ENCODE measurements at places on chromosomes 7 and 10.

- no peak for DNase-seq
Observed at GRCh38 chr7:51456431-51457060, 139.9 kb upstream of the COBL start.

DNA sequence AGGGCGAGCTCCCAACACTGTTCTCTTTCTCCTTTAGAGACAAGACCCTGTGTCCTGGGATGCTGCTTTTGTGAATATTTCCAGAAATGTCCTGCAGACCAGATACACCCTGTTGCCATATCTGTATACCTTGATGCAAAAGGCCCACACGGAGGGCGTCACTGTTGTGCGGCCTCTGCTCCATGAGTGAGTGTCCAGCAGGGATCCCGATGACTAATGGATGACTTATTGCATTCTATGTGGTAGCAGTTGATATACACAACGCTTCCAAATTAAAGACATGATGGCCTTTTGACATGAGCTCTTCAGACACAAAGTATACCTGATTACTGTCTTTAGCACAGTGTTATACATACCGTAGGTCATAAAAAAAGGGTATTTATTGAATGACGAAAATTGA lies 45.0 kb upstream of the MGAM2 start:
- DNase-seq = no peak

DNA sequence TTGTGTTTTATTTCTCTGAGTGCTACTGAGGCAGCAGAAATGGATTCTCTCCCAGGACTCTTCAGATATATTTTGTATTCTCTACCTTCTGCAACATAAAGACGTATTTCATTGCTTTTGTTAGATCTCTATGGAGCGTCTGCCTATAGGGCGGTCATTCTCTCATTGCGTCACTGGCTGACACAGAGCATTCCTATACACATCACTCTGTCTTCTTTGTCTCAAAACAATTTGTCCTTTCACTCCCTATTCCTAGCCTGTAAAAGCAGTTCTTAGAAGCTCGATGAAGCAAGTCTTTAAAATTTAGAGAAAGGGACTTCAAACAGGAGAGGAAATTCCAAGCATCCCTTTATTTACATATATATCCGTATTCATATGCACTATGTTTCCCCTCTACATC lies 120.6 kb downstream of the CPED1 start:
- no peak for DNase-seq

DNA sequence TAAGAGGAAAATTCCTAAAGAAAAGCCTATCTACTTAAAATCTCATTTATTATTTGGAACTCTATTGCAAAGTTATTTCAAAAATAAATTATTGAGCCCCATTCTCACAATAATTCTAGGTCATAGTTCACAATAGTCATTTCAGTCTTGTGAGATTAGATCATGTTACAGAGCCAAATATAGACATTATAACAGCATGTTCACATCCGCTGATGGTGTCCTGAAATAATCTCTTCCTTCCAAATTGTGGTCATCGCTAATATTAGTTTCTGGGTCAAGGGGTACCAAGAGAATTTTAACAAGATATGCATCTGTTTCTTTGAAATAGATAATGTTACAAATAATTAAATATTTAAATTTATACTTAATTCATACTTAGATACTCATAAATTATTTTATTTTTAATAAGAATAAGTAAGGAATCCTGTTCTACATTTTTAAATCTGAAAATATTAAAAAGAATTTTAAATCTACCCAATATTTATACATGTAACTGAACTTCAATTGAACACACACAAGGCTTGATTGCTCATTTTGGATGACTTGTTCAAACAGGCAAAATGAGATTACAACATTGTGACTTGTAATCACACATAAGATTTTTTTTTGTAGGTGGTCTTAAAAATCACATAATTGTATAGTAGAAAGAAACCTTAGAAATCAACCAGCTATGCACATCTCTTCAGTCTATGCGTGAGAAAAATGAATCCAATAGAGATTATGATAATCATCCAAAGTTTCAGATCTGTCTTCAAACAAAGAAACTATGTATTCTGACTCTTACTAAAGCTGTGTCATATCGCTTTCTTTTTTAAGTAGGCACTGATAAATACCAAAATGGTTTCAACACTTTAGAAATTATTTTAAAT lies 13.1 kb downstream of the GNAT3 start:
- DNase-seq = no peak

DNA sequence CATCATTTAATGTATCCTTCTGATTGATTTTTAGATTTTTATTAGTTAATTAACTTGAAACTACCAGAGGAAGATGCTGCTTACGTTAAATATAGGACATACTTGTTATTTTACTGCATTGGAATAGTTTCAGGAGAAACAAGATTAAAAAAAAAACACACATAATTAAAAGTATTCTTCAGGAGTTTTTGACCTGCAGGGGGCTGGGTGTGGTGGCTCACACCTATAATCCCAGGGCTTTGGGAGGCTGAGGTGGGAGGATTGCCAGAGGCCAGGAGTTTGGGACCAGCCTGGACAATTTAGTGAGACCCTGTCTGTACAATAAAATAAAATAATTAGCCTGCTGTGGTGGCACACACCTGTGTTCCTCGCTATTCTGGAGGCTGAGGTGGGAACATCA lies 10.7 kb downstream of the CBLL1 start:
- DNase-seq = no peak

GRCh38 chr10:79049931-79050895 lies 18.6 kb upstream of the ZMIZ1 start:
- DNase-seq = no peak

GRCh38 chr7:52088008-52088901 lies 771.6 kb upstream of the COBL start:
- DNase-seq = no peak

DNA sequence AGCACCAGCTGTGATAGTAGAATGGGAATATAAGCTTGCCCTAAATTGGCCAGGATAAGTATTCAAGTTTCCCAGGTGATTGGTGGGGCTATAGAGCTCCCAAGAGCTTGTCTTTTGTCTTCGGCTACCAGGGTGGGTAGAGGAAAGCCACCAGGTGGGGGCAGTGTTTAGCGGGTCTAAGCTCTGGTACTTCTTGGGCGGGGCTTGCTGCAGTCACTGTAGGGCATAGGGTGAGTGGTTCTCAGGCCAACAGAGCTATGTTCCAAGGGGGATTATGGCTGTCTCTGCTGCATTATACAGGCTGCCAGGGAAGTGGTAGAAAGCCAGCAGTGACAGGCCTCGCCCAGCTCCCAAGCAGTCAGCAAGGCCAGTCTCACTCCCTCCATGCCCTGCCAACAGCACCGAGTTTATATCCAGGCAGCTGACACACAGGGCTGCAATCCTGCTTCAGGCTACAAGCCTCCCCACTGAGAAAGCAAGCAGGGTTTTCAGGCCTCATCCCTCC lies 110.7 kb downstream of the ZNF467 start:
- peak; percentile 45 for DNase-seq

- DNase-seq = no peak
Observed at GRCh38 chr10:76352300-76352699, 920.9 kb downstream of the LRMDA start.

GRCh38 chr7:33215992-33216391 lies 86.6 kb downstream of the BBS9 start:
- no peak for DNase-seq

DNA sequence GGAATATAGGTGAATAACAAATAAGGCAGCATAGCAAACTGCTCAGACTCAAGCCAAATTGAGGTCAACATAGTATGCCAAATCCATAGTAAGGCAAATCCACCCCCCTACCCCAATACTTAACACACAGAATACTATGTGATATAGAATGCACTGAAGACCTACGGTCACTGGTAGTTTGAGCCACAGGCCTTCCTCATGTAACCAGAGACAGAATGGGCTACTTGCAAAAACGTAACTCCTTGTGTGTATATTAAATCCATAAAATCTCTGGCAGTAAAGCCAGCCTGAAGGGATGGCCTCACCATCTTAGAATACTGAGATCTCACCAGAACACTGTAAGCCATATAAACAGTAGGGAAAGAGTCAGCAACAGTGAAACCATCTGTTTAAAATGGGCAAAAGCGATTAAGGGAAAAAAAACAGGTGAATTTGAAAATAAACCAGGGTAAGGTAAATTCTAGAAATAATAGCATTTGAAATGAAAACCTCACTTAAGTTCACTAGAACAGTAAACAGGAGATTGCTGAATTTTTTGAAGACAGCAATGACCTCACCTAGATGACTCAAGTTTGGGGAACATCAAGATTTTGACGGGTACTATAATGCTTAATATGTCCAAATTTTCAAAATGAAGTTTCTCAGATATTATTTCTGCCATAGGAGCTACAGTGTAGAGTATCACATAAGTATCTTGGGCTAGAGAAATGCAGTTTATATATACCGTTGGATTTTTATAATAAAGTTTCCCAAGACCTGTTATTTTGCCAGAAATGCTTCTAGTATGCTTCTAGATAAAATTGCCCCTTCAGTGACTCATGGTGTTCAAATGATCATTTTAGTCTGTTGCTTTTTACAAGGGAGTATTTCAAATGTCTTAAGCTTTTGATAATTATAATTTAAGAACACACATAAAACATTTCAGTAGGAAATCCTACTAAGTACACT lies 13.9 kb downstream of the HNRNPA2B1 start:
- DNase-seq = no peak

- DNase-seq = no peak
Observed at GRCh38 chr10:104630731-104631130, 10.4 kb upstream of the SORCS3 start.

DNA sequence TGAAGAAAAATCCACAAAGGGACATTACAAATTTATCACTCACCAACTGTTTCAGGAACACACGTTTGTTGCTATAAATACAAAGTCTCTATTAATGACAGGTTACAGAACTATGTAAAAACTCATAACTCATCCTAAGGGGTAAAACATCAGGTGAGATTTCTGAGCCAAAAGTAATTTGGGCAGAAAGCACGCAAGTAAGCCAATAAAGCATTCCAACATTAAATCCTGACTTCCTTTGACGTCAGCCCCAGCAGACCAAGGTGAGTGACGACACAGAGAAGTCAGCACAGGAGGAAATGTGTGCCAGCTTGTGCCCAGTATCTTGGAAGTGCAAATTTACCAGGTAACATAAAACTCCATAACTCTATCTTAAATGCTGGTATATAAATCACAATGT lies 45.7 kb downstream of the IMMP2L start:
- no peak for DNase-seq

- DNase-seq = no peak
Observed at GRCh38 chr10:79372871-79373270, 25.6 kb downstream of the PPIF start.

DNA sequence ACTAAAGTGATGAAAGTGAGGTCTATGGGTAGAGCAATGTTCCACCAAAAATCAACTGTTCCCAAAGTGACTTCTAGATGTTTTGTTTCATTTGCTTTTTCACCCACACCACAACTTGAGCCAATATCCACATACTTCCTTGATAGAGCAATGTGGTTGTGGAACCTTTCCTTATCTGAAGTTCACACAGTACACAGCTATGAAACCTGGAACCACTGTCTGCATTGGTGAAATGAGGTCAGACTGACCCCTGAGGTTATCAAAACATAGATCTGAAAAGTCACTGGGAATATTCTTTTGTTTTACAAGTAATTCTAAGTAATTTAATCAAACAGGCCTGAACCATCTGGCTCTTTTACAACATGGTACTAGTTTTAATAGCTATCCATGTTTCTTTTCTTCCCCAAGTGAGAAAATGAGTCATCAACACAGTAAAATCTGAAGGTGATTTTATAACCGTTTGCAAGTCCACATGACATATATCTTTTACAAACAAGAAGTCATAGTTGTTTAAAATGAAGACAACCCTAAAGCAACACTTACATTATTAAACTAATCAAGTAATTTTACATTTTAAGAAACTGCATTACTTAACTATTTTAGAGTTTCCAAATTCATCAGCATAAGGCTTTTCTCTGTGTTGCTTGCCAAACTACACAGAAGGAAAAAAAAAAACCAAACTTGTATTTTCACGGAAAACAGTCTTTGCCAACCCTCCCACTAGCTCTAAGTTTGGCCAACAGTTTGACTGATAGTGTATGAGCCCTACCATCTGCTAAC lies 80.3 kb downstream of the LRRC17 start:
- DNase-seq = no peak

All from T follicular helper cell (primary cell).